CD8-positive, alpha-beta memory T cell (primary cell): ENCODE measurements at places on chromosomes 1 and 21.

DNA sequence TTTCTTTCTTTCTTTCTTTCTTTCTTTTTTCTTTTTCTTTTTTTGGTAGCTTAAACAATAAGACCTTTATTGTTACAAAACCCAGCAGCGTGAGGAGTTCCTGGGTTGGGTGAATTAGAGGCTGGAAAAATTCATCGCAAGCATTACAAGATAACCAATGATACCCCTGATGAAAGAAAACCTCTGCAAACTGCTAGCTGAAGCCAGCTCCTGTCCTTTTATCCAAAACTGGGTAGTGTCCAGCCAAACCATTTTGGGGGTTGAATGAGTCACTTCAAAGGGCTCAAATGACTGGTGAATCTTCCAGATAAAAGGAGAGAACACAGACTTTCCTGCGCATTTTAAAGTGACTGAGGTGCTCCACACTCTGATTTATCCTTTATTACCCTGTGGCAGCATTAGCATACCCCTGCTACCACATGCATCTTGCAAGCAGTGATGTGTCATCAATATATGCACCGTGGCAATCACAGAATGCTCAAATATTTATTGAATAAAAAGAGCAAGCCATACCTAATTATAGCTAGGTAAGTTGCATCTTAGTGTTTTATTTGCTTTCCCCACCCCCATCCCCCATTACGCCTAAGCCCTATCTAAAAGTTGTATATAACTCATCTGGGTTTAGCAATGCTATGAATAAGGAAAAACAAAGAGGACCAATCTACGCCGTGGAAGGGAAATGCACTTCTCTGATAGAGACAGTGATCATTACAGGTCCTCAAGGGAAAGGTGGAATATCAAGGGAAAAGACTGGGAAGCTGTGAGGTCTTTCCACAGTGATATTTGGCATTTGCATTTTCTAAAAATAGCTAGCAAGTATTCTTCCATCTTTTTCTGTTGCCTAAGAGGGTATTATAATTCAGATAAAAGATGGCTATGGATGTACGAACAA, 32.4 kb upstream of the CEP350 start:
- no peak overlapping the region for H3K4me3 ChIP-seq
- no peak overlapping the region for H3K27ac ChIP-seq
- no peaks in the 10 kb centered on the region for H3K4me1 ChIP-seq
- H3K27me3 ChIP-seq: no peaks in the 10 kb centered on the region
- DNase-seq: no peak

- H3K27ac ChIP-seq: no peak overlapping the region
- H3K4me1 ChIP-seq: no peaks in the 10 kb centered on the region
- DNase-seq: no peak
These were observed 27.8 kb downstream of the ZNF362 start for GRCh38 chr1:33284049-33284448.

- no peak overlapping the region for H3K27ac ChIP-seq
- H3K4me1 ChIP-seq: no peaks in the 10 kb centered on the region
- no peak overlapping the region for H3K4me3 ChIP-seq
These were observed 80.3 kb downstream of the GLIS1 start for GRCh38 chr1:53658489-53659230.

GRCh38 chr1:44236490-44237272, 23.4 kb downstream of the DMAP1 start:
- H3K4me1 ChIP-seq: peaks cover 5% of the 10 kb centered on the region
- H3K4me3 ChIP-seq: no peak overlapping the region
- no peaks in the 10 kb centered on the region for H3K27me3 ChIP-seq
- DNase-seq: no peak
- H3K36me3 ChIP-seq: no peaks in the 10 kb centered on the region

- H3K4me3 ChIP-seq: no peak overlapping the region
- no peak overlapping the region for H3K27ac ChIP-seq
- no peak for DNase-seq
- no peaks in the 10 kb centered on the region for H3K4me1 ChIP-seq
- H3K36me3 ChIP-seq: no peaks in the 10 kb centered on the region
- H3K27me3 ChIP-seq: no peaks in the 10 kb centered on the region
These were observed 31.5 kb downstream of the FAM163A start for GRCh38 chr1:179774566-179774965.

GRCh38 chr1:112937495-112937894, 18.5 kb downstream of the SLC16A1 start:
- H3K27me3 ChIP-seq: no peaks in the 10 kb centered on the region
- no peaks in the 10 kb centered on the region for H3K4me1 ChIP-seq

DNA sequence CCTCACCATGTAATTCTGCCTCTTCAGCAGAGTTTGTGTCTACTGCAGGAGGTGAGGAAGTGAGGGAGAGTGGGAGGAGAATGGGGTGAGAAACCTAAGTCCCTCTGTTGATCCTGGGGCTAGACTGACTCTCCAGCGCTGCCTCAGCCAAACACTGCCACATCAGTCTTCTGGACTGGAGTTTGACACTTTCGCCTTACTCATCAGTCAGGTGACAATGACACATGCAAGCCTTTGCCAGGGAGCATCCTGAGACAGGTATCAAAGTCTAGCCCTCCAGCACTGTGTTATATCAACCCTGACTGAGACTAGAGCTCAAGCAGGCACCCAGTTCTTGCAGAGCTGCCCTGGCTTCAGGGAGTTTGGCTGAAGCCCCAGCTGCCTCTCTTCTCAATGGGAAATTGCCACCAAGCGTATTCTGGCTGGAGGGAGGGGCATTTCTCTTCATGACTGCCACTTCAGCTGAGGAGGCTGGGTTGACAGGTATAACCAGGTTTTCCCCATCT, 33.3 kb upstream of the SUCO start:
- H3K36me3 ChIP-seq: no peaks in the 10 kb centered on the region
- H3K4me1 ChIP-seq: no peaks in the 10 kb centered on the region
- H3K4me3 ChIP-seq: no peak overlapping the region
- no peaks in the 10 kb centered on the region for H3K27me3 ChIP-seq
- no peak overlapping the region for H3K27ac ChIP-seq

GRCh38 chr1:56291374-56291919, 287.9 kb downstream of the PLPP3 start:
- no peaks in the 10 kb centered on the region for H3K4me1 ChIP-seq
- H3K27ac ChIP-seq: no peak overlapping the region
- H3K4me3 ChIP-seq: no peak overlapping the region
- H3K27me3 ChIP-seq: no peaks in the 10 kb centered on the region
- no peak for DNase-seq

DNA sequence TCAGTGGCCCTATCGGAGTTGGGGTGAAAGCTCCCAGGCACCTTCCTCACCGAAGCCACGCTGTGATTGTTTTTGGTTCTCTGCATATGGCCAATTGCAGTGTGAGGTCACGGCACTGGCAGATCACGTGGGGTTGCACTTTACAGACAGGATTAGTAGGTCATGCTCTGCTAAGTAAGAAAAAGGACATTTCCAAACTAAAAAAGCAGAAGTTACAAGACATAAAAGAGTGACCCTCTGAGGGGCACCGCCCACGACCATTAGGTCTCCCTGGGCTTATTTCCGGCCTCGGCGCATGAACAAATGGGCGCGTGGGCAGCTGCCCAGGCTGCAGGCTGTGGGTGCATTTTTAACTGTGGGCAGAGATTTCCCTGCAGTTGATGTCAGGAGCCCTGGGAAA, 2.0 kb downstream of the CAPN9 start:
- no peaks in the 10 kb centered on the region for H3K27me3 ChIP-seq
- DNase-seq: no peak
- H3K4me3 ChIP-seq: no peak overlapping the region
- no peak overlapping the region for H3K27ac ChIP-seq
- no peaks in the 10 kb centered on the region for H3K36me3 ChIP-seq

DNA sequence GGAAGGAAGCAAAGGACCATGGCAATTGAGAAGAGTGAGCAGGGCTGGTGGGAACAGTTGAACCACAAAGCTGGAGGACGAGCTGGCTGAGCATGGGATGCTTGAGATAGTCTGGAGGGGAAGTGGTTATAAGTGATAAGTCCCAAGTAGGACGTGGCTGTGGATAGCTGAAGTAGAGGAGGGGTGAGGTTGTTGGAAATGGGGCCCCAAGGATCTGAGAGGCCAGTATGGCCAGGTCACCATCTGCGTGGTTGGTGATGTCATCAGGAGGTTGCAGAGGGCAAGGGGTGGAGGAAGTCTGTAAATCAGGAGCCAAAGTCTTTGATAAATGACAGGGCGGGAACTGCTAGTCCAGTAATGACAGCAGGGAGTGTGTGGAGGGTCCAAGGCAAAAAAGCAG, 11.0 kb upstream of the REN start:
- no peak overlapping the region for H3K4me3 ChIP-seq
- no peaks in the 10 kb centered on the region for H3K36me3 ChIP-seq
- H3K27me3 ChIP-seq: no peaks in the 10 kb centered on the region
- no peak for DNase-seq
- H3K27ac ChIP-seq: no peak overlapping the region

DNA sequence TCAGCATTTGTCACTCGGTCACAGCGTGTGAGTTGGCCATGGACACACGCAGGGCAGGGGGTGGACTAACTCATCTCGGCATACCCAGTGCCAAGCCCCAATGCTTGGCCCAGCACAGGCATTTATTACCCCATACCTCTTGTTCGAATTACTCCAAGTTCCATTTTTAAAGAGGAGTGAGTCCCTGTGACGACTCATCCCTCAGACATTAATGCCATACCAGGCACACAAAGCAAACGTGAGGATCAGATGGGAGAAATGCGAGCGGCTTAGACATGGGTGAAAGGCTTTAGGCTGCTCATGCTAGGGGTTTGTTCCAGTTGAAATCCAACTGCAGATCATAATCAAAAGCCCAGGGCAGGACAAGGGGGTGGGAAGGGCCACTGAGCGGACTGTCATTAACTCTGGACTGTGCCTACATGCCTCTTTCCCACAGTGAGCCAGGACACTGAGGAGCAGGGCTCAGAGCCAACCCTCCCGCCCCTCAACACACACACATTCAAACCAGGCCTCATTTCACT, 118.5 kb upstream of the NGF start:
- H3K36me3 ChIP-seq: no peaks in the 10 kb centered on the region
- H3K4me3 ChIP-seq: no peak overlapping the region
- no peak for DNase-seq
- no peak overlapping the region for H3K27ac ChIP-seq
- H3K27me3 ChIP-seq: no peaks in the 10 kb centered on the region
- no peaks in the 10 kb centered on the region for H3K4me1 ChIP-seq

DNA sequence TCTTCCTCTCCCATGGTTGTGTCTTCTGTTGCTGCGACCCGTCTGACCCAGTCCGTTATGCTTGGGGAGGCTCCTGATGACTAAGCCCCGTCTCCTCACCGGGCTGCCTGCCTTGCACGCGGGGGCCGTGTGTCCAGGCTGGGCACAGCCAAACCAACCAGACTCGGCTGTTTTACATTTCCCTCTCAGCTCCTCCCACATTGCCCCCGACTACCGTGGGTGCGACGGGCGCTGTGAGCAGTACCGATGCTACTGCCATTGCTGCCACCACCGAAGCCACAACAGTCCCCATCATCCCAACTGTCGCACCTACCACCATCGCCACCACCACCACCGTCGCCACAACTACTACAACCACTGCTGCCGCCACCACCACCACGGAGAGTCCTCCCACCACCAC, 46.0 kb upstream of the CNTN2 start:
- H3K27ac ChIP-seq: no peak overlapping the region
- no peak for DNase-seq
- H3K27me3 ChIP-seq: no peaks in the 10 kb centered on the region
- no peak overlapping the region for H3K4me3 ChIP-seq

DNA sequence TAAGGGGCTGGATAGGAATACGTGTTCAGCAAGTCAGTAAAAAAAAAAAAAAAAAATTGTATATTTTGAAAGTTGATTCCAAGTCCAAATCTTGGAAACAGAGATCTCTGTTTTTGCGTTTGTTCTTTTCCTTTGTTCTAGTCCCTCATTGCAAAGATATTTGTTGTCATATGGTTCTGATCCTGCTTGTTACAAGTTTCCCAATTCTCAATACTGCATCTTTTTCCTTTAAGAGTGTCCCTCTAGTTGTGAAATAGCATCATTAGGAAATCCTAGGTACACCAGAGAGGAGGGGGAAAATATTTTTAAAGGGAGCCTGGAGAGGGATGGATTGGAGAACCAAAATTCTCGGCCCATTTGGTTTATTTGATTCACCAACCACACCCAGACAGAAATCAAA, 152.2 kb upstream of the C1orf105 start:
- no peak for DNase-seq
- no peak overlapping the region for H3K27ac ChIP-seq
- H3K4me1 ChIP-seq: no peaks in the 10 kb centered on the region
- H3K4me3 ChIP-seq: no peak overlapping the region
- no peaks in the 10 kb centered on the region for H3K27me3 ChIP-seq
- no peaks in the 10 kb centered on the region for H3K36me3 ChIP-seq

DNA sequence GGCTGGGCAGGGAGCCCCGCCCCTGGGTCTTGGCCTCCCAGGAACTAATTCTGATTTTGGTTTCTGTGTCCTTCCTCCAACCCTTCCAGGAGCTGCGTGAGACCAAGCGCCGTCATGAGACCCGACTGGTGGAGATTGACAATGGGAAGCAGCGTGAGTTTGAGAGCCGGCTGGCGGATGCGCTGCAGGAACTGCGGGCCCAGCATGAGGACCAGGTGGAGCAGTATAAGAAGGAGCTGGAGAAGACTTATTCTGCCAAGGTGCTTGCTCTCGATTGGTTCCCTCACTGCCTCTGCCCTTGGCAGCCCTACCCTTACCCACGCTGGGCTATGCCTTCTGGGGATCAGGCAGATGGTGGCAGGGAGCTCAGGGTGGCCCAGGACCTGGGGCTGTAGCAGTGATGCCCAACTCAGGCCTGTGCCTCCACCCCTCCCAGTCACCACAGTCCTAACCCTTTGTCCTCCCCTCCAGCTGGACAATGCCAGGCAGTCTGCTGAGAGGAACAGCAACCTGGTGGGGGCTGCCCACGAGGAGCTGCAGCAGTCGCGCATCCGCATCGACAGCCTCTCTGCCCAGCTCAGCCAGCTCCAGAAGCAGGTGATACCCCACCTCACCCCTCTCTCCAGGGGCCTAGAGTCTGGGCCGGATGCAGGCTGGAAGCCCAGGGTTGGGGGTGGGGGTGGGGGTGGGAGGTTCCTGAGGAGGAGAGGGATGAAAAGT, 18.5 kb upstream of the SEMA4A start:
- H3K4me1 ChIP-seq: peaks cover 7% of the 10 kb centered on the region
- no peak overlapping the region for H3K4me3 ChIP-seq
- no peak overlapping the region for H3K27ac ChIP-seq
- no peak for DNase-seq
- no peaks in the 10 kb centered on the region for H3K36me3 ChIP-seq

GRCh38 chr1:225859151-225859550, 23.0 kb downstream of the TMEM63A start:
- no peak overlapping the region for H3K27ac ChIP-seq
- H3K27me3 ChIP-seq: no peaks in the 10 kb centered on the region
- H3K4me3 ChIP-seq: no peak overlapping the region
- peaks cover 81% of the 10 kb centered on the region for H3K36me3 ChIP-seq
- H3K4me1 ChIP-seq: no peaks in the 10 kb centered on the region

DNA sequence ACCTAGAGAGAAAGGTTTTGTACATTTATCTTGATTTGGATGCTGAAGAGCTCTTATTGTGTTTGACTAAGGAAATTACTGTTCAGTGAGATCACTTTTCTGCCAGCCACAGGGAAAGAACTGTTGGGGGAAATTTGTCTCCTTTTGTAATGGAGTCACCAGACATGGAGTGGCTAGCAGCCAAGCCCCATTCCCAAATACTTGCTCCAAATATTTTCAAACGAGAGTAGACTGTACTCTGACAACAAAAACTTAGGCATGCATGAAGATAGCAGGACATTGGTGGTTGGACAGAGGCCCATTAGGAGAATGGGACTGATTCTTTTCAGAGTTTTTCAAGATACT, 21.1 kb downstream of the IPO9 start:
- no peaks in the 10 kb centered on the region for H3K4me1 ChIP-seq
- no peak overlapping the region for H3K4me3 ChIP-seq
- DNase-seq: no peak
- peaks cover 42% of the 10 kb centered on the region for H3K36me3 ChIP-seq
- H3K27me3 ChIP-seq: no peaks in the 10 kb centered on the region
- no peak overlapping the region for H3K27ac ChIP-seq
